Head of caudate nucleus (tissue), 42 donors: ENCODE measurements at places on chromosomes 3 and 15.

- DNase-seq = no peak
These were observed 565.8 kb upstream of the DPPA4 start for GRCh38 chr3:109903100-109903499.

- no peak for DNase-seq
These were observed 246.1 kb downstream of the TBL1XR1 start for GRCh38 chr3:176951144-176951543.

- no peak for DNase-seq
These were observed 18.3 kb downstream of the FBXO22 start for GRCh38 chr15:75921732-75922703.

- peak; percentile 79 for DNase-seq
These were observed 25.2 kb downstream of the NIPA1 start for GRCh38 chr15:22811640-22812039.
